ENCODE measurements at places on chromosomes 1 and 21.

DNA sequence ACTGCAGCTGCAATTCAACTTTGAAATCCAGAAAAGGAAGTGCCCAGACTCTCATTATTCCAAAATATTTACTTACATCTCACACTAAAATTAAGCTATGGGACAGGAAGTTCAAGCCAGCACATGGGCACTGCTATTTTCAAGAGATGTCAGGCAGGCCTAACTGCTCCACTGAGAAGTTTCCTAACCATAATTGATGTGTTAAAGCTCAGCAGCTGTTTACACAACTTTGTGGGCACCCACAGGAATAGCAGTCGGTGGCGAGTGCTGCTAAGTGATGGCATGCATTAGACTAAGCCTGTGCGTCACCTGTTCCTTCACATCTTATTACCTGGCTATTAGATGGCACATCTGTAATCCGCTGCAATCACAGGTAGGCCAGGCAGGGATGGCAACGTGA is 303.3 kb upstream of the DAB1 start:
- DNase-seq, result no peak

DNA sequence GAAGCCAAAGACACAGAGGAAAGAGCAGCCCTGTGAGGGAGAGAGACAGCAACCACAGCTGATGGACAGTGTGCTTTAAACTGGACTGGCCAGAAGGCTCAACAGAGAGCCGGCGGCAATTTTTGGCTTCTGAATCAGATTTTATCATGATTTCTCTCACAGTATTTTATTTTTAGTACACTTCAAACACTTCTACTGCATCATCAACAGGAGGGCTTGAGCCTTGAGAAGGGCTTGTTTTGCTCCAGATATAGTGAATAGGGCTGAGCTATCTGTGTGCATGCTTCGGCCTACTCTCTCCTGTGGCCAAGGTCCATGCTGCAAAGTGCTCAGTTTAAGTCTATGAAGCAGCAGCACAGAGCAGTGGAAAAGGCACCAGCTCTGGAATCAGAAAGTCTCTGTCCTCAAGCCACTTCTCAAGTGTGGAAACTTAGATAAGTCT is 33.3 kb downstream of the ADCY10 start:
- DNase-seq, result no peak

DNA sequence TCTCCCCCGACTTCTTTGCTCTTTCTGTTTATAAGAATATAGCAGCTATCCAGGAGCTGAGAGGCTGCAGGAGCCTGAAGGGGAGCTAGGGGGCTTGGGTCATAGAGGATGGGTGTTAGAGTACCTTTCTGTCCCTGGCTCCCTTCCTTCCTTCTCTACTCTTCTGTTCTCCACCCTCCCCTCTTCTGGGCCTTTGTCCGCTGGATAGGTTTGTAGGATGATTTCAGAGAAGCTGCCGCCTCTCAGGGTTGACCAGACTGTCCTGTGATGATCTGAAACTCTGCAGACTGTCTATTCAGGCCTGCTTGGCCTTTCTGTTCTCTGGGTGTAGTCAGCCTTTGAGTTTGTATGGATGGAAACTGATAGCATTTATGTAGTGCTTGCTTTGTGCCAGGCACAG is 26.3 kb downstream of the PPFIA4 start:
- DNase-seq, result no peak

- peak; percentile 12 for DNase-seq
Measured at GRCh38 chr1:229058111-229058561, 212.8 kb upstream of the RAB4A start.

Data from activated T-cell treated with anti-CD3 and anti-CD28 coated beads for 1 hour (primary cell).